Stimulated activated CD4-positive, alpha-beta T cell treated with anti-CD3 and anti-CD28 coated beads, Interleukin-2, amount 100 ng/mL, for 48 hours (primary cell): ENCODE measurements at places on chromosomes 5 and 9.
A peak's percentile ranks its signal among the peaks of the same experiment; 100 is the strongest.

DNA sequence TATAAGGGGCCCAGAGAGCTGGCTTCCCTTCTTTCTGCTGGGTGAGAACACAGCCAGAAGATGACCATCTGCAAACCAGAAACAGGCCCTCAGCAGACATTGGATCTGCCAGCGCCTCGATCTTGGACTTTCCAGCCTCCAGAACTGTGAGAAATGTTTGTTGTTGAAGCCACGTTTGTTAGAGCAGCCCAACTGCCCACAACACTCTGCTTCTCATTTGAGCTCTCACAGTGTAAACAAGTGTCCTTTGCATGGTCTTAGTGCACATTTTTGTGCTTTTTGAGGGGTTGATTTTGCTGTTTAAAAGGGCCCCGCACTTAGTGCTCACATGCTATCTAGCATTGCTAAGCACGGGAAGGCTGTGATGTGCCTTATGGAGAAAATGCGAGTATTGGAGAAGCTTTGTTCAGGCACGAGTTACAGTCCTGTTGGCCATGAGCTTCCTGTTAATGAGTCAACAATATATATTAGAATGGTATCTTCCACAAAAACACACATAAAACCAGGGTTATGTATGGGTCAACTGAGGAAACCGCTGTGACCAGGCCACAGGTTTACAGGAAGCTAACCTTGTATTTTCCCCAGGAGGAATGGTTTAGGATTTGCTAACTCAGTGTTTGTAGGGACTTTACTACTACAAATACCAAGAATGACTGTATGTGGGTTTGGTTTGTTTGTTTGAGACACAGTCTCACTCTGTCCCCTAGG is 11.9 kb downstream of the CMBL start:
- DNase-seq: no peak

GRCh38 chr5:97365918-97366317 is 182.9 kb upstream of the RIOK2 start:
- no peak for DNase-seq

- DNase-seq: no peak
These were observed 329 bp downstream of the SYK start for GRCh38 chr9:90801973-90802322.

GRCh38 chr9:81717747-81718077 is 28.4 kb upstream of the TLE1 start:
- DNase-seq: no peak

DNA sequence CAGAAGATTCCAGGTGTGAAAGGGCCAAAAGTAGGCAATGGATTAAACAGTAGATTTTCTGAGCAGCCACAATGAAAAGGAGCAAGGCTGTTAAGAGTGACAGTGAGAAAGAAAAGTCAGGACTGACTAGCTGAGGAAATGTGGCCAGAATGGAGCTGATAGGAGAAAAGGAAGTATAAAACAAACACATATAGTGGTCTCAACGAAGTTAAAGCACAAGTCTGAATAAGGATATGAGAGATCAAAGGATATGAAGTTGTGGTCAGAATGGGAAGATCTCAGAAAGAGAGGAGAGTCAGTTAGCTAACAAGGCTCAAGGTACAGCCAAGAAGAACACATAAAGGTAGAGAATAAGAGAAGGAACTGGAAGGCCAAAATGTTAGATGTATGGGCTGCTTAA is 39.9 kb downstream of the FNIP1 start:
- DNase-seq: no peak

GRCh38 chr5:151476016-151476415 is 28.6 kb downstream of the SLC36A1 start:
- no peak for DNase-seq

- no peak for DNase-seq
These were observed 557.9 kb upstream of the GRAMD2B start for GRCh38 chr5:125865166-125865815.

GRCh38 chr5:40291338-40291737 is 388.4 kb upstream of the PTGER4 start:
- DNase-seq: no peak

DNA sequence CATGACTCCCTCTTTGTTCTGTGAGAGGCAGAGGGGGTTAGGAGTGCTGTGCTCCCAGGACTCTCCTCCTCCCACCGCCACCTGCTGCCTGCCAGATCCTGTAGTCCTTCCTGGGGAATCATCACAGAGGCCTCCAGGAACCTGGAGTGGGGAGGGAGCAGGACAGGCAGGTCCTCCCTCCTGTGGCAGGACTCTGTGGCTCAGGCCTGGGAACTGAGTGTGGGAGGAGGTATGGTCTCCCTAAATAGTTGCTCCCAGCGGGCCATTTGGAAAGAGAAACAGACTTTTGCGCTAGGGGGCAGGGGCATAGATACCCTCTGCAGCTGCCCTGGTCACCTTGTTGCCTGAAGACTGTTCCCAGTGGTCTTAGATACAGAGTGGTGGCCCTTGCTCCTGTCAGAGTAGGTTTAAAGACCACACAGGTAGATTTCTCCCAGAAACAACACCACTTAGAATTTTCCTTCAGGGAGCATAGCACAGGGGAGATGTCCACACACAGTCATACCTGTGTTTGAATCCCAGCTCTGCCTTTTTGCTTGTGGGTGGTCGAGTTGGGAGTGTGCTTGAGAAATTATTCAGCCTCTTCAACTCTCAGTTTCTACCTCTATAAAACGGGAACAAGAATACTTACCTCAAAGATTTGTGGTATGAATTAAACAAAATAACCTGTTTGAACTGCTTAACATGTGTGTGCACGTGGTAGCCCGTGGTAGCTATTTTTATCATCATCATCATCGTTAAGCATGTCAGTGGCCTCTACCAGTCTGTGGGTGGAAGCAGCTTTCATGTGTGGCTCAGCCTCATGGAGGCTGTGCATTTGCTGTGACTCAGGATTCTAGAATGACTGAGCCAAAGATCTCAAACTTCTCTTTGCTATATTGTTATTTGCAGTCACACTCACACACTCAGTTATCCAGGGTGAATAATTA is 55.8 kb downstream of the SLC22A5 start:
- DNase-seq: peak; percentile 56

GRCh38 chr5:134106991-134107701 is 7.3 kb upstream of the TCF7 start:
- no peak for DNase-seq

DNA sequence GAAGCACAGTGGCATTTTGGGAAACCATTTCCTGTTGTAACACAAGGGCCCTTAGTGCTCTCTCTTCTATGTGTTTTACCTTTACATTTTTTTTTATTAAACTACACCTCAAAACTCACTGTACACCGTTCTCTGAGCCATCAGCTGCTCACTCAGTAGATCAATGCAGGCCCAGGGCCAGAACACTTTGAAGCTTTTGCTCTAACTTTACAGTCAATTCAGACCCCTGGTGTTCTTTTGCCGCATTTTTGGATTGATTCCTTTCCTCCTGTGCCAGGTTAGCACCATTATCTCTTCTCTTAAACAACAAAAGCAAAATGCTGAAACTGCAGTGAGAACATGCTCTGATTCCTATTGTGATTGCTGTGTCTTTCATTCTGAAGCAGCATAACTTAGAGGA is 269.8 kb upstream of the RGMB start:
- no peak for DNase-seq

DNA sequence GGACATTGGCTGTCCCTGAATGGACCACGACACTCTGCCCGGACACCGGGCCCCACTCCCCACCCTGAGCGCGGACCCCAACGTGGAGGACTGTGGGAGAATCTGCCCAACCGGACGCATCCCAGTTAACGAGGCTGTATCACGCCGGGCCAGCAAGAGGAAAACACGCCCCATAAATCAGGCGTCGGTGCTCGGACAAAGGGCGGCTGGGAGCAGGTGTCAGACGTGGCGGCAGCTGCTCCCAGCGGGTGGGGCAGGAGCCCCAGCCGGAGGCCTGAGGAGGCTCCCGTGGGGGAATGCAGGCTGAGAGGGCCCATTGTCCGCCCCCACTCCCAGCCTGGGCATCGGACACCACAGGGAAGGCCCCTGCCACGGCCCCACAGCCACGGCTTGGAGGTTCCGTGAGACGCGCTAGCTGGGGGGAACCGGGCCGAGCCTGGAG is 19.2 kb downstream of the NOTCH1 start:
- no peak for DNase-seq

DNA sequence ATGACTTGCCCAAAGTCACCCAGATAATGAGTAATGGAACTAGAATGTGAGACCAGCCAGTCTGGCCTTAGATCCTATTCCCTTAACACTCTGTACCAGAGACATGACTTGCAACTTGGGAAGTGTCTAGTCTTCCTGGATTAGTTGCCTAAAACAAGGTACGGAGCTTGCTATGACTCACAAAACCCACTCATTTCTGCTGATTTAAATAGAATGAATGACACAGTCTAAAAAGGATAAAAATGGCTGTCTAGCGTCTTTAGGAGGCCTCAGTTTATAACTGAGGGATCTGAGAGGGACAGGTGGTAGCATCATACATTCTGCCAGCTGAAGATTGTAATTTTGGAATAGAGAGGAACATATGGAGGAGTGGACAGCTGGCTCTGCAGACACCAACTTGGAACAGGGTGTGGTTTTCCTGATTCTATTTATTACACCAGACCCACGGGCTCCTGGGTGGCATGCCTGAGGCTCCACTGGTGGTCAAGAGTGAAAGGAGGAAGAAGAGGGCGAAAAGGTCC is 62.7 kb downstream of the ABLIM3 start:
- no peak for DNase-seq

- DNase-seq: no peak
These were observed 32.8 kb upstream of the DAP start for GRCh38 chr5:10793785-10794184.

DNA sequence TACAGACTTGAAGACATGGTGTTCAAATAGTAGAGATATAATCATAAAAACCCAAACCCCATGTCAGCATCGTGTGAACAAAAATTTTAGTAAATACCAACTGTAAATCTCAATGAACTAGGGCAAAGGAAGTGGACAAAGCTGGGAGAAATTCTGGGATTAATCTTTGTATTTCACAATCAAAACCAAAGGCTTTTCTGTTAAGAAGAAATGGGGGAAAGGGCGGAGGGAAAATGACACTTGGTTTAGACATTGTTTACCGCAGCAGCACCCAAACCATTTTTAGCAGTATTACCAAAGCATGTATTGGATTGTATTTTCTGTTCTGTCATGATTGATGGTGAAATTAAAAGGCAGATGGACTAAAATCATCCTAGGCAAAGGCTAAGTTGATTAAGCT is 134.2 kb upstream of the PRSS3 start:
- DNase-seq: no peak

GRCh38 chr5:116216246-116216645 is 131.4 kb downstream of the COMMD10 start:
- no peak for DNase-seq

GRCh38 chr5:141908796-141909195 is 14.9 kb upstream of the DELE1 start:
- no peak for DNase-seq
